ENCODE measurements at places on chromosomes 2 and 18.
A peak's percentile ranks its signal among the peaks of the same experiment; 100 is the strongest.

GRCh38 chr2:46050027-46050426 lies 247.2 kb upstream of the EPAS1 start:
- no peak for DNase-seq

DNA sequence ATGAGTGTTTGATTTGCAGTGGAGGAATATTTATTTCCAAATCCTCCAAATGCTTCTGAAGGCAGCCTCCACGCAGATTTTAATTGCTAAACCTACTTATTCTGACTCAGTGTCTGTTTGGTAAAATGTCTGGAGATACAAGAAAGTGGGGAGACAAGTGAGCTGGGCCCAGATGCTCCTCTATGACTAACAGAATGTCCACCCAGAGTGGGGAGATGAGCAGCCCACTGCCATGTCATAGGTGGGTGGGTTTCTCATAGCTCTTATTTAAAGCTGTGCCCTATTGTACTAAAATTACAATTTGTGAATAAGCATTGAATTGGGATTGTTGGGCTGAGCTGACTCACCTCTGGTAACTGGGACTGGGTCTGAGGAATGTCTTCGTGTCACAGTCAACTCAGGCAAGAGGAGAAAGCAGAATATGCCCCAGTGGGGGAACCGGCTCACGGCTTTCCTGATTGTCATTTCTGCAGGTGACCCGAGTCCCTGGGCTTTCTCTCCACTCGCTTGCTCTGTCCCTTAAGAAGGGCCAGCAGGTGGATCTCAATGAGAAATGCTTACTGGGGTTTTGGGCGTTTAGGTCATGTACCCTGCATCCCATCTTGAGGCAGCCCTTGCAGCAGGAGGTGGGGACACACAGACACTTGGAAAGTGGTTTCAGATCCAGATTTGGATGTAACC lies 116.3 kb upstream of the SPRED2 start:
- DNase-seq = no peak

DNA sequence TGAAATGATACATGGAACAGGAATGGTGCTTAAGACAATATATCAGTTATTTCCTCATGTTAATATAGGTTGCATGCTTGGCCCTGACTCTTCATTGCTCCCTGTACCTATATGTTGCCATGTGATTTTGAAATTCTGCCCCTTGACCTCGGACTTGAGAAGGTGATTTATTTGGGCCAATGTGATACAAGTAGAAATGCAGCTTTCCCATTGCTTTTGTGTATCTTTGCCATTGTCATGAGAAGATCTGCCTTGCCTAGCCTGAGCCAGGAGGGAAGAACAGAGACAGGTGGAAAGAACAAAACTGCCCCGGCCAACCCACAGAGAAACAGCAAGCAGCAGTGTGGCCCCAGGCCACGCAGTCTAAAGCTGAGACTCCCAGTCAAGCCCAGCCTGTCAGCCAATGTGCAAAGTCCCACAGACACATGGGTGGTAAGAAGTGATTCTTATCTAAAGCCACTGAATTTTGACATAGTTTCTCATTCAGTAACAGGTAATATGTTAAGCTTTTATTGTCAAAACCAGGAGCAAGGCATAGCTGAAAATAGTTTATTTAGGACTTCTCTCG lies 245.7 kb upstream of the RND3 start:
- no peak for DNase-seq

GRCh38 chr18:79950515-79951341 lies 725 bp downstream of the SLC66A2 start:
- DNase-seq = no peak

DNA sequence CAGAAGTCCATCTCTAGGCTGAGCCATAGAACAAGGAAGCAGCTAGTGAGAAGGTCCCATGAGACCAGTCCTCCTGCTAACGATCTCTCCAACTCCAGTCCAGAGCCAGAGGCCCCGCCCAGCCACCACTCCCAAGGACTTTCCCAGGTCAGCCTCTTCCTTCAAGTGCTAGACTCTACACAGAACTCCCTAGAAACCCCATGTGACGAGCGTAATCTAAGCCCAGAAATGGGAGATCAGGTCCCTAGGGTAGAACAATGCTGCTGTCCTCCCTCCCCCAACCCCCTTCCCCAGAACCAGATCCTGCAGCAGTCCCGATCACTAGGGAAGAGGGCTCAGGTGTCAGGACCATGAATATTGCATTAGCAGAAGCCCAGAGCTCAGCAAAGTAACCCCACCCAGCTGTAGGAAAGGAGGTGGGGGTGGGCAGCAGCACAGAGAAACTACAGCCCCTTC lies 6.9 kb downstream of the DCTN1 start:
- DNase-seq = no peak

DNA sequence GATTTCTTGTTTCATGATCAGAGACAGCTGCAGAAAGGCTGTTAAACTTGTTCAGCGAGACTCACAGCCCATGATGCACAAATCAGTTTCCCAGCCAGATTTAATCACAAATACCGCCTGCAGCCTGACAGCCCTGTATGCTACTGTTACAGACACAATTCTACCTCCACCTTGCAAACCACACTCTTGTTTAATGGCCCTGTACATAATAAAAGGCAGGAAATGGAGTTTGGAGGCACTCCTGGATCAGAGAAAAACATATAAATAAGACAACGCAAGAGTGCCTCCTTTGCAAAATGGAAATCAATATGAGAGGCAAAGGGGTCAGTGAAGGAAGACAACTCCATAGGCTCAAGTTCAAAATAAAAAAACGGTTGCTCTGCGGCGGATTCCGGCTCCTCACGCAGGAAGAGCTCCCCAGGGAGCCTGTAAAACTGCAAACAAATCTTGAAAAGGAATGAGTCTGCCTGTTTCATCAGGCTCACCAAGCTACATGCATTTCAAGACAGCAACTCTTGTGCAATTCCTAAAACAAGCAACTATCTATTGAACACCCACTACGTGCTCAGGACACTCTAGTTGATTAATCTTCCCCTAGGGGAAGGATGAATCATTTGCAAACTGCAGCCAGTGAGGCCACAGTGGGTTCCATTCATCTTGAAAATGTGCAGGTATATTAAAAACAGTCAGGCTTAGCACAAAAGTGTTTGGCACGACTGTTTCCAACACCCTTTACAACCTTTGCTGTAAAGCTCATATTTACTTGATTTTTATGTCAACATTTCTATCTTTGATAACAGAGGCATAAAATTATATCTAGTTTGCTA lies 37.5 kb downstream of the TBC1D8 start:
- DNase-seq = no peak

GRCh38 chr2:128640845-128641360 lies 322.2 kb upstream of the HS6ST1 start:
- DNase-seq = no peak

- DNase-seq = no peak
These were observed 116.6 kb downstream of the HDAC4 start for GRCh38 chr2:239283961-239284795.

GRCh38 chr2:18423636-18424035 lies 136.8 kb downstream of the RDH14 start:
- DNase-seq = no peak

GRCh38 chr2:113791697-113792590 lies 35.5 kb upstream of the SLC35F5 start:
- DNase-seq = no peak

- no peak for DNase-seq
These were observed 34.4 kb downstream of the YPEL5 start for GRCh38 chr2:30181176-30181575.

DNA sequence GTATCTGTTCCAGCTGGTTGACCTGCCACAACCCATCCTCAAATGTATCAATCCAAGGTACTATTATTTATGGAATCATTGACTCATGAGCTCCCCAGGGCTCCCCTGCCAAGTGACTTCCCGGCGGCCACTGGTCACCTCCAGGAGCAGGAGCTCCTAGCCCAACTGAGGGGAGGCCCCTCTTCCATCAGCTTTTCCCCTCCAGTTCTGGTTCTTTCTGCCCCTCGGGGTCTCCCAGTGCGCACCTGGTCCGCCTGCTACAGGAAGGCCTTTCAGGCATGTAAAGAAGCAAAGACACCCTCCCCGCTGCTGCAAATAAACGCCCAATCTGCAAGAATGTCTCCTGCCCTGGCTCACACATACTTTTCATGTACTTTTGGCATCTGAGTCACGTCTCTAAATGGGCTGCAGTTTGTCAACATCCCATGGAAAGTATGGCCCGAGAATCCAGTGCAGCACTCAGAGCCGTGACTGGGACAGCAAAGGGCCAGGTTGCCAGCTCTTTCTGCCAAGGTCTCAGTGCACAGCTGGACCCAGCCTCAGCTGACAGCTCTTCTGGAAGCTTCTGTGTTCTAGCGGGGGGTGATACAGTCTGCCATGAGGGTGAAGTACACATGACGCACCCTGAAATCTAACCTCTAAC lies 41.4 kb downstream of the KLHL29 start:
- DNase-seq = no peak

DNA sequence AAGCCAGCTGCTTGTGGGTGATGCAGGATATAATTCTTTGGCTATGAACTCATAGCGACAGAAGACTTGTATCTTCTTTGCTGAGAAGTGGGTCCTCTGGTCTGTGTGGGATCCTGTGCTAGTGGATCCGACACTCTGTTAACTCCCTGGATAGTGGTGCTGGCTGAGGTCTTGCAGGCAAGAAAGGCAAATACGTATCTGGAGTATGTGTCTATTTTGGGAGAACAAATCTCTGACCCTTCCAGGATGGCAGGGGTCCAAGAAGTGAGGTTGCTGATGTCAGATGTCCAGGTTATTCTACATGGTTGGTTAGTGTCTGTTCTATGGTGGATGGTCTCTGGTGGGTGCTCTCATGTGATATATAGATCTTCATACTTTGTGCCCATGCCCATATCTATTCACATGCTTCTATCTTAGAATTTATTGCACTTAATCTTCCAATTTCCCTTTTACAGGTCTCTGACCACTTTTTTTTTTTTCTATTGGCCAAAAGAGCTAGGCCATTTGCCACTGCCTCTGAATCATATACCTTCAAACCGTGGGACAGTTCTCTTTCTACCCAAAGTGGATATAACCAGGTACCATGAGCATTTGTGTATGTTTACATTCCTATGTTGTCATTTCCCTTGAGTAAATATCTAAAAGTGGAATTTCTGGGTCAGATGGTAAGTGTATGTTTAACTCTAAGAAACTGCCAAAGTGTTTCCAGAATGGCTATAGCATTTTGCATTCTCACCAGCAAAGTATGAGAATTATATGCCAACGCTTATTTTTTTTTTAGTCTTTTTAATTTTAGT lies 45.1 kb upstream of the RBMS1 start:
- DNase-seq = no peak

- no peak for DNase-seq
These were observed 140.4 kb downstream of the SMAD2 start for GRCh38 chr18:47790036-47790435.

- DNase-seq = no peak
These were observed 2.6 kb downstream of the HOXD3 start for GRCh38 chr2:176159663-176160250.

DNA sequence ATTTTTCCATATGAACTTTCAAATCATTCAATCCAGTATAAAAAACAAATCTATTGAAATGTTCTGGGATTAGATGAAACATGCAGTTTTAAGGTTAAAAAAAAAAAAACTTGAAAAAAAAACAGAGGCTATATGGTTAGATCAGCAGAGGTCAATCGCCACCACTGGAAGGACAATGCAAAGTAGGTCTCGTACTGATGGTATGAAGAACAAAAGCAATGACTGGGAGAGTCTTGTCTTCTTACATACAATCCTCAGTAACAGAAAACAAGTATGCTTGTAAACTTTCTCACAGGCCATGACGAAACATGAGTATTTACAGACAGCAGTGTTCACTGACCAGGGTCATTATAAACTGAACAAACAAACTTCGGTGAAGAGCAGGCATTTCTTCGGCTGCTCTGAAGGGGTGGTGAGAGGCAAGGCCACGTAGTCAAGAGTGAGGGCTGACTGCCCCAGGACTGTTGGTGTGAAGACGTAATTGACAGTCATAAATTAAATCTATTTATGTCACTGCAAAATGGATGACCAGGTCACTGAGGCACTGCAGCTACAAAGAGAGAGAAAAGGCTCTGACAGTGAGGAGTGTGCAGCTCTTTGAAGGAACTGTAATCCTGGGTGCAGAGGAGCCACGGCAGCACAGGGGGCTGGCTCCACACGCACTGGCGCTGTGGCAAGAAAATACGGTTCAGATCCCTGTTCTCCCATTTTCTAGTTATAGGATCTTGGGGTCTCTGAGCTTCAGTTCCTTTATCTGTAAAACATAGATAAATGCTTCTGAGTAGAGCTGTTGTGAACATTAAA lies 60.0 kb downstream of the NXPH2 start:
- no peak for DNase-seq

GRCh38 chr2:65430603-65431420 lies 1.6 kb downstream of the SPRED2 start:
- peak; percentile 52 for DNase-seq

DNA sequence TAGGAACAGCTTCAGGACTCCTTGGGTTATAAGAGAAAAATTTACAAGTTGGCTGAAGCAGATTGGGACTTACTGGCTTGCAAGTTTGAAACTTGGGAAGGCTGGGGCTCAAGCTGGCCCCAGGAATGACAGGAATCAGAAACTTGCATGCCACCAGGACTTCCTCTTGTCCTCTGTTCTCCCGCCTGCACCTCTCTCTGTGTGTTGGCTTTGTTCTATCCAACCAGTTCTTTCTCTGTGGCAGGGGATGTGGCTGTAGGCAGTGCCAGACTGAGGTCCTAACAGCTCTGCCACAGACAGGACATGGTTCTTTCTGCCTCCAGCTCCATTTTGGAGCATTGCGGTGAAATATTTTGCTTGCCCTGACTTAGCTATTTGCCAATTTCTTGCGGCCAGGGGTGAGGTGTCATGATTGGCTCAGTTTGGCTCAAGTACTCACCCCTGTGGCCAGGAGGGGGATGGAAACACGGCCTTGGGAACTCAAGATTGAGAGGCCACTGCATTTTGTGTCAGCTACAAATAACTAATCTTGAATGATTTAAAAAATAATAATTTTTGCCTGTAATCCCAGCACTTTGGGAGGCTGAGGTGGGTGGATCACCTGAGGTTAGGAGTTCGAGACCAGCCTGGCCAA lies 48.9 kb downstream of the MEP1B start:
- DNase-seq = no peak

- DNase-seq = no peak
These were observed 32.5 kb downstream of the GPR45 start for GRCh38 chr2:105274046-105274445.

DNA sequence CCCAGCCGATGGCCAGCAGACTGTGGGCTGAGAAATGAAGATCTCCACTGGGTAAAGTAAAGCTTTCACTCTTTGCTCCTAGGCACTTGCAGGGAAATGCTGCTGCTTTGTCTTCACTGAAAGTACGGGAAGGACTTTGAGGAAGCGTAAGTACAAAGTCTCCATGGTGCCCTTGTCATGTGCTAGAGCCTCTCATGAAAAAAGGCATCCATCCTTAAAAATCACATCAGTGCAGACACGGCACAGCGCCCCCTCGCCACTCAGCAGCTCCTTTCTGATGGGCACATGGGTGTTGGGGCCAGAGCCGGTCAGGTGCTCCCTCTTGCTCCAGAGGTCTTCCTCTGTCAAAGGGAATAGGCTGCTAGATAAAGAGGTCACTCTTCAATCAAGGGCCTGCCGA lies 109.0 kb upstream of the STPG4 start:
- no peak for DNase-seq

GRCh38 chr18:79434607-79435401 lies 39.1 kb downstream of the NFATC1 start:
- DNase-seq = no peak

GRCh38 chr2:6692819-6693218 lies 172.9 kb downstream of the CMPK2 start:
- no peak for DNase-seq

GRCh38 chr18:2201036-2201600 lies 370.2 kb downstream of the METTL4 start:
- DNase-seq = no peak

- no peak for DNase-seq
These were observed 237.0 kb downstream of the ALPK2 start for GRCh38 chr18:58391932-58392323.

All from neuronal stem cell (in vitro differentiated cells).